Naive thymus-derived CD4-positive, alpha-beta T cell (primary cell): ENCODE measurements at places on chromosomes 11 and 22. TPM values are rescaled to one million over a fixed set of nuclear protein-coding genes. Genes with fewer than 3 reads are reported as not detected.

GRCh38 chr11:18987454-18988231 is 48.4 kb upstream of the MRGPRX1 start:
- DNase-seq, result no peak
- no peaks in the 10 kb centered on the region for H3K4me1 ChIP-seq
- no peak overlapping the region for H3K4me3 ChIP-seq
- no peaks in the 10 kb centered on the region for H3K27me3 ChIP-seq
- no peak overlapping the region for H3K27ac ChIP-seq
- H3K36me3 ChIP-seq, result no peaks in the 10 kb centered on the region

DNA sequence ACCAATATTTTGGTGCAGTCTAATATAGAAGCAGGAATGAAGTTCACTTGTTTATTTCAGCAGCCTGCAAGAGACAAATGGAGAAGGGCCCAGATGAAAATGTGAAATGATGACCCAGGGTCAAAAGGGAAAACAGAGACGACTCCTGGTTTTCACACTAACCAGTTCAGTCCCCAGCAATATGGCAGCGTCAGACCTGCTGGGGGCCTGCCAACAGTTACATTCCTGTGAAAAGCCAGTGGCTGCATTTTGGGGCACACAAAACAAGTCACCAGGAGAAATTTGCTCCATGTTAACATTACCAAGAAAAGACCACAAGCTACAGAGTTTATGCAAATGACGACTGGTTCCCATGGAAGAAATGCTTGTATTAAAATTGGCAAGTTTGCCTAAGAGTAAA is 80.2 kb downstream of the CCDC34 start:
- DNase-seq, result no peak
- no peaks in the 10 kb centered on the region for H3K27me3 ChIP-seq
- no peak overlapping the region for H3K27ac ChIP-seq
- no peaks in the 10 kb centered on the region for H3K4me1 ChIP-seq
- H3K36me3 ChIP-seq, result no peaks in the 10 kb centered on the region

DNA sequence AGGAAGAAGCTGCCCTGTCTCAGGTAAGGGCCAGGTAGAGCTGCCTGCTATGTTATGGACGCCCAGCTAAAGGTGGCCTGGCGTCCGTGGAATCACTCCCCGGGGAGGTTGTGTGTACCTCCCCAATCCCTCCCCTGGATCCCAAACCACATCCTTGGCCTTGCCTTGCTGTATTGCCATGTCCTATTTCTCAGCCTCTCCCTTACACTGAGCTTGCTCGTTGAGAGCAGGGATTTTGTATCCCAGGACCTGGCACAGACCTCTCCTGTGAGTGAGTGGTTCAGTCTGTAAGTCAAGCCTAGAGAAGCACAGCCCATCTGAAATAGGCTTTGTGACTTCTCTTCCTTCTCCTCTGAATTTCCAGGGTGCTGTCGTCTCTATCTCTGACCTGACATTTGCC is 53.9 kb downstream of the TRAF6 start:
- H3K36me3 ChIP-seq, result no peaks in the 10 kb centered on the region
- peaks cover 26% of the 10 kb centered on the region for H3K4me1 ChIP-seq
- DNase-seq, result no peak
- H3K4me3 ChIP-seq, result no peak overlapping the region

- peak; percentile 58 for DNase-seq
- H3K4me1 ChIP-seq, result no peaks in the 10 kb centered on the region
- no peaks in the 10 kb centered on the region for H3K36me3 ChIP-seq
- no peak within 1 kb of the TSS for H3K27ac ChIP-seq
- H3K27me3 ChIP-seq, result no peaks in the 10 kb centered on the region
- H3K4me3 ChIP-seq, result peak within 1 kb of the TSS; percentile 73
Measured at GRCh38 chr11:61294717-61295595, at the start of gene VWCE. Gene VWCE (minus strand): TSS chr11:61295316. CDS start chr11:61295037, 279 bp downstream.

The SLC15A3 gene
- 101 TPM for total RNA-seq

The MRGPRX2 gene
- not detected for total RNA-seq
